ENCODE measurements at places on chromosomes 6 and 20.
A peak's percentile ranks its signal among the peaks of the same experiment; 100 is the strongest.

- peak; percentile 48 for DNase-seq
Observed at GRCh38 chr6:83057705-83058321, 7.8 kb downstream of the UBE3D start.

- DNase-seq: peak; percentile 14
Observed at GRCh38 chr20:29689411-29690225, 1567.8 kb upstream of the DEFB115 start.

- DNase-seq: no peak
Observed at GRCh38 chr6:136666041-136666440, 115.8 kb upstream of the MAP7 start.

- DNase-seq: no peak
Observed at GRCh38 chr6:25297039-25297441, 17.9 kb downstream of the CARMIL1 start.

- DNase-seq: no peak
Observed at GRCh38 chr6:73509851-73510250, 11.0 kb downstream of the EEF1A1 start.

GRCh38 chr6:96505363-96505762, 16.2 kb upstream of the UFL1 start:
- DNase-seq: no peak

GRCh38 chr20:45489083-45489531, 19.6 kb downstream of the WFDC2 start:
- DNase-seq: no peak

- DNase-seq: peak; percentile 79
Observed at GRCh38 chr20:31670371-31671228, 32.9 kb downstream of the COX4I2 start.

- no peak for DNase-seq
Observed at GRCh38 chr6:39203436-39204159, 25.7 kb downstream of the KCNK5 start.

GRCh38 chr6:116842459-116842858, 13.6 kb upstream of the GPRC6A start:
- no peak for DNase-seq

DNA sequence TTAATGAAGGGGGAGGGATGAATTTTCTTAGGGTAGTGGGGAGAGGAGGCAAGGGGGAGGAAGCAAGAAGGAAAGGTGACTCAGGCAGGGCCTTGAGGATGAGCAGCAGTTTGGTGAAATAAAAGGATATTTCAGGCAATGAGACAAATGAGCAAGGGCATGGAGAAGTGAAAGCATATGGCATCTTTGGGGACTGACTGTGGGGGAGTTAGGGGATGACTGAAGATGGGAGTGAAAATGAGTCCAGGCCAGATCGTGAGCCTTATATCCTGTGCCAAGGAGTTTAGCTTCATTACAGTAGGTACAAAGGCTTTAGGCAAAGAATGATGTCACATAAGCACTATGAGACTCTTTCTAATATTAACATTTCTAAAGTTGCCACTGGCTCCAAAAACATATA, 51.9 kb downstream of the ILRUN start:
- no peak for DNase-seq

GRCh38 chr20:25535762-25536161, 49.6 kb downstream of the NINL start:
- no peak for DNase-seq

DNA sequence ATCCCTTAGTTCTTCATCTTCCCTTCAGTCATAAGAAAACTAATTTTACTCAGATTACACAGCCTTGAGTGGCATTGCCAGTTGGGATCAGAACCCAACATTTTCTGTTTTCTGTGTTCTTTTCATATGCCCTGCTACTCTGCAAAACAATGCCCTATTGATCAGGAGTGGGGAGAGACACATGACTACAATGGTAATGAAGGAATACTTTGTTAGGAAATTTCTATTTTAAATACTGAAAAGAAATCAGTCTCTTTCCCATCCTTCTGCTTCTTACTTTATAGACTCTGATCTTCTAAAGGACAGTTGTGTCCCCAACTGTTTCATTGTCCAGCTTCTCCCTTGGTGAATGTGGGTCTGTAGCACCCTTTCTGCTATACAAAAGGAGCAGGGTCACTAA, 5.5 kb upstream of the PKIB start:
- DNase-seq: no peak

- no peak for DNase-seq
Observed at GRCh38 chr6:37515712-37516075, 16.0 kb upstream of the CCDC167 start.
